NCI-H1105 (cell line): ENCODE measurements at places on chromosomes 2 and 18.
A peak's percentile ranks its signal among the peaks of the same experiment; 100 is the strongest.

GRCh38 chr2:239767021-239767905, 257.9 kb downstream of the NDUFA10 start:
- DNase-seq = no peak

GRCh38 chr2:138676619-138677021, 103.6 kb downstream of the NXPH2 start:
- DNase-seq = no peak

- DNase-seq = no peak
These were observed 18.6 kb downstream of the SMAD2 start for GRCh38 chr18:47911877-47912276.

GRCh38 chr18:52288403-52289004, 51.5 kb upstream of the DCC start:
- DNase-seq = peak; percentile 16

DNA sequence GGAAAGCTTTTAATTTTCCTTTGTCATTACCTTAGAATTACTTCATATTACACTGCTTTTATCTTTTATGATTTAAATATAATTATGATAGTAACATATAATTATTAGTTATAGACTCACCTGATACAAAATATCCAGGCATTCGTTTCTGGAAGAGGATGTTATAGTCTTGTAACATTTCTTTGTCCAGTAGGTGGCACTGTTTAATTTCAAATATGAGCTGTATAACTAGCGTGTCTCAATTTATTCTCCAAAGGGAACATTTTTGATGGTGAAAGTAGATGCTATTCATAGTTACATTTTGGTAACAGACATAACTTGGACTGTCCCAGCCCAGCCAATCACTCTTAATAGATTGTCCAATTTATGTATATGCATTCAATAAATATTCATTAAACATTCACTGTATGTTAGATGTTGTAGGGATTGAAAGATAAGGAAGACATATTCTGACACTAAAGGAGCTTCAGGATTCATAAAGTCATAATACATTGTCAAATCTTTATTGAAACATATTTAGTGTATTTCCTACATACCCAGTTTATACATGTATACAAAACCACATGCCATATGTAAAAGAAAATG, 19.2 kb downstream of the DAW1 start:
- peak; percentile 25 for DNase-seq

DNA sequence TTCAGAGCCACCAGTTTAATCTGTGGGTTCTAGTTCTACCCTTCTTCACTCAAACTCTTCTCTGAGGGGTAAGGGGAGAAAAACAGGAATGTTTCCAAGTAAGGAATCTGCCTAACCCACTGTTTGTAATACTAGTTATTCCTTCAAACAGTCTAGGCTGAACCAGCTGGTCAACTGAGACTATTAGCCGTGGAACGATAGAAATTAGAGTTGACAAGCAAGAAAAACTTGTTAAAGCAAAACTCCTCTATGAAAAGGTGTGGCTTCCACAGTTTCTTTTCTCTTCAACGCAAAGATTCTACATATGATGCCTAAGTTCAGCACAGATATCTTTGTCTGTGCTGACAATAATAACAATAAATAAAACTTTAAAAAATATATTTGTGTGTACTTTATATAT, 11.5 kb downstream of the PAIP2B start:
- no peak for DNase-seq

- no peak for DNase-seq
These were observed 16.0 kb downstream of the CTIF start for GRCh38 chr18:48554610-48555400.

DNA sequence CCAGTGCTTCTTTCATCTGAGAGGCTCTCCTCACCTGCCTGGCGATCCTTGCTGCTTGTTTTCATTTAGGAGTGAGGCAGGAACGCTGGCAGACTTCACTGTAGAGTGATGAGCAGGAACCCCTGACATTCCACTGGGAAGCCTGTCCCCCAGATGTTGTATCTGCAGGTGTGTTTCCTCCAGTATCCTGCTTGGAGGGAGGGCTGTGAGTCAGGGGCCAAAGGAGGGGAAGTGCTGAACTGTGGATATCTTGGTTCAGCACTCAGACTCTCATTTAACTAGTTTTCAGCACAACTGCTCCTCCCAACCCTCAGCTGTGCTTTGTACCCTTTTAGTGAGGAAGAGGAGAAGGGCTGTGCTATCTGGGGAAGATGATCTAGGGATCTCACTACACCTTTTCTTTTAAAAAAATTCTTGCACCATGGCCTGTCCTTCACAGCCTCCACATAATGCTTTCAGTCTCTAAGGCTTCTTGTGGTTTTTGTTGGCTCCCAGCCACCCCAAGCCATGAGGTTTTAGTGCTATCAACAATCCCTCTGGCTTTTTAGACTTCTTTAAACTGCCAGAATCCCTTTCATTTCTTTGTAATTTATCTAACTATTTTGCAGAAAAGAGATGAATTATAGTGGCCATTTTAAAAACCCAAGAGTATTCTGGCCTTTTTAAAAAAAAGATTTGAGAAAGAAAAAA, 11.2 kb downstream of the ANKAR start:
- no peak for DNase-seq

DNA sequence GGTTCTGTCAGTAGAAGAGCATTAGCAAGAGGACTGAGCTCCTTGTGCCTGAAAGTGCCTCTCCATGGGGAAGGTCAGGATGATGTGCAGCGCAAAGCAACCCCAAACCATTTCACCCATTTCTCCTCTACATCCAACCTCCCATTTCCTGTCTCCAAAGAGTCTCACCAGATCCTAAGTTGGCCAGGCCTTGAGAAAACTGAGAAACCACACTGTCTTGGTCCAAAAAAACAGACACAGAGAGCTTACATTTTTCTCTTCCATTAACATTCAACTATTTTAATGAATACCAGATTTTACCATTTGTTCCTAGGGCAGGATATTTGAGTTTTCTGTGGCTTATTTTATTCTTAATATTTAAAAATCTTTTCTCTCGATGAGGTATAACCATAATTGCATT, 195.0 kb downstream of the EPHA4 start:
- no peak for DNase-seq

DNA sequence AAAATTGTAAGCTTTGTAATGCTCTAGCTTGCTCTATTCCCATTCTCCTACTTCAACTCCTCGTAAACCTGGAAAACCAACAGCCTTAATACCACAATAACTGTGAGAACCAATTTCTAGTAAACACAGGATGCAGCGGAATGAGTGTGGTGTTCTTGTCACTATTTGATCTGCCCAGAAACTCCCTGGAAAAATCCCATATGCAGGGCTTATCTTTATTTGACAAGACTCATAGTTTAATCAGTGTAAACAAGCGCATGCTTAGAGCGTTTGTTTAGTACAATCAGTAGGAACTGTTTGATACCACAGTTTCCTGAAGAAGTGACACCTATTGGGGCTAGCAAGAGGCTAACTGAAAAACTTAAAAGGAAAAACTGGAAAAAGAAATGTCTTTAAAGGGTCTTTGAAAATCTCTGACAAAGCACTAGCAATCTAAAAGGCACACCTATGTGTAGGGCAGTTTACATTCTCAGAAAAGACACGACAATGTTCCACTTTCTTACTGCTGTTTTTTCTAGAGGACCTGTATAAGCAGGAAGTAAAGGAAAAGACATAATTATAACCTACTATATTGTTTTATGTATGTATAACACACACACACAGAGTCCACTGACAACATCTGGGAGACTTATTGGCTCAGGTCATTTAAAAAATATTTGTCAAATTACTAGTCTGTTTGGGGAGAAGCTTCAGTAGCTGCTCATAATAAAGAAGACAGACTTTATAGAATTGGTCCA, 241.4 kb upstream of the KLHL14 start:
- DNase-seq = no peak

DNA sequence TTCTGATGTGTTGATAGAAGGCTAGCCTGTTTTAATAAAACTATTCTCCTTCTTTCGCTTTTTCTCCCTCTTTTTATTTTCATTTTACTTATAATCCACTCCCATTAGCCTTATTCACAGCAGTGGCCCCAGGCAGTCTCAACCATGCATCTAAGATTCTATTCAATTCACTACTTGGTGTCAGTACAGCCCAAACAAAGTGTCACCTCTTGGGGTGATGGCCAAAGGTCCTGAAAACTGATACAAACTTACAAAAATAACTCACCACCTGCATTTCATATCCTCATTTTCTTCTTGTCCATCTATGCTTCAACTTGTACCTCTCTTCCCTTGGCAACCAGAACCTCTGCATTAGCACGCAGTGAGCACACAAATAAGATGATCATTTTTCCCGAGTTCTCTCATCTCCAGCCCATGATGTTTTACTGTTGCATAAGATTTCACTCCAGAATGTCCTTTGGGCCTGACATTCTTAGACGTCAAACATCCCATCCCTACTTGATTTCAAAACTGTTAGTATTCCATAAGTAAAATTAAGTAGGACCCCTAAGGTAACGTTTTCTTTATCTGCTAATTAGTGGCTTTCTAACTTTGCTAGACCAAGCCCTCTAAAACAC, 559.3 kb upstream of the TNP1 start:
- no peak for DNase-seq

DNA sequence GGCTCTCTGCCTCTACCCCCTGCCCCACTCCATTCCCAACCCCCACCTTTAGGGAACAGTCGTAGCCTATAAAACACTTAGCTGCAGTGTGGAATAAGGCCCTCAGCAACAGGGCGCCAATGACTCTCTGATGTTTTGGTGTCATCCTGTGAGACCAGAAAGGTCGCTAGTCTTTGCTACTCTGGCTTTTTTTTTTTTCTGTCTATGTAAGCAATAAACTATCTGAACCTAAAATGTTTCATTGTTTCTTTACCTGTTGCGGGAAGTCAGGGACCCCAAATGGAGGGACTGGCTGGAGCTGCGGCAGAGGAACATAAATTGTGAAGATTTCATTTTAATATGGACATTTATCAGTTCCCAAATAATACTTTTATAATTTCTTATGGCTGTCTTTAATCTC, 154.6 kb downstream of the COPS8 start:
- DNase-seq = no peak

GRCh38 chr2:126359494-126359893, 296.5 kb upstream of the GYPC start:
- DNase-seq = no peak

- no peak for DNase-seq
These were observed 495.8 kb upstream of the ACVR2A start for GRCh38 chr2:147348931-147349555.

DNA sequence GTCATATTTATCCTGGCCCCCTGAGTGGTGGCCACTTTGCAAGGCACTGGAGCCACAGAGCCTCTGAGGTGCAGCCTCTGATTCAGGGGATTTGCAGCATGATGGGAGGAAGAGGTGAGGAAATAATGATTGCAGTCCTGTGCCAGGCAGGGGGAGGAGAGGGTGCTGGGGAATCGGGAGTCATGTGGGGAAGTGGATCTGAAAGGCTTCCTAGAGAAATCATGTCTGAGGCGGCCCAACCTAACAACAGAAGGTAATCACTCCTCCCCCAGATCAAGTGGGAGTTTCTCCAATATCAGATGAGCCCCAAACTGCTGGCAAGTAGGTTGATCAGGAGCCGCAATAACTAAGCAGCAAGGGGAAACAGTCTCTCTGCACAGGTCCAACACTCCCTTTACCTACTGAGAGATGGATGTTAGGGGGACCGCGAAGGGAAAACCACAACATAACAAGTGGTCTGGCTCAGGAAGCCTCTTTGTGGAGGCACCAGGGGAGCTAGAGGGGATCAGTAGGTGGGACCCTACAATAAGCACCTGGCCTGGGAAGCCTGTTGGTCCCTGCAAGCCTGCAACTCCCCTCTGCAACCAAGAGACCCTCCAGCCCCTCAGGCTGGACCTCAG, 71.8 kb upstream of the NPAS2 start:
- DNase-seq = no peak

DNA sequence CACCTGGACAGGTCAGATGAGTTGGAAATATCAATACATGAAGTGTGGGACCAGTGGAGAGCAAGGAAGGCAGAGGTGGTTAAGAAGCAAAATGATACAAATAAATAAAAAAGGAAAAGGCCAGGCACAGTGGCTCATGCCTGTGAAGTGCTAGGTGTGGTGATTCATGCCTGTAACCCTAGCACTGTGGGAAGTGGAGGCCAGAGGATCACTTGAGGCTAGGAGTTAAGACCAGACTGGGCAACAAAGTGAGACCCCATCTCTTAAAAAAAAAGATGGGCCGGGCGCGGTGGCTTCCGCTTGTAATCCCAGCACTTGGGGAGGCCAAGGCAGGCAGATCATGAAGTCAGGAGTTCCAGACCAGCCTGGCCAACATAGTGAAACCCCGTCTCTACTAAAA, 2.9 kb downstream of the STON1 start:
- no peak for DNase-seq

DNA sequence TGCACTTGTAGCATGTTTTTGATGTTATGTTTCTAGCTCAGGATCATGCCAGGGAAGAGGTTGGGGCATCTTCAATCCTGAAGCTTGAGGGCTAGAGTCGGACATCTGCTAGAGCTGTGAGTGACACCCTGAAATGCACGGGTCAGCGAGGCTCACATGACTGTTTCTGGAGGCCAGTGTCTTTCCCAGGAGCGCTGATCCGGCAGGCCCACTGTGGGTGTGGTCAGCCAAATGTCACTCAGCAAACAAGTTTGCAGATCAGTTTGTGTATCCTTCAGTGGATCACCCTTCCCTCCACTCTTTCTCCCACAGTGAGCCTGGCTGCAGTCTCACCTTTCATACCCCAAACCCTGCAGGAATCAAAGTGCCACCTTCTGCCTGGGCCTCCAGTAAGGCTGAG, 23.0 kb upstream of the ARHGEF4 start:
- DNase-seq = no peak

DNA sequence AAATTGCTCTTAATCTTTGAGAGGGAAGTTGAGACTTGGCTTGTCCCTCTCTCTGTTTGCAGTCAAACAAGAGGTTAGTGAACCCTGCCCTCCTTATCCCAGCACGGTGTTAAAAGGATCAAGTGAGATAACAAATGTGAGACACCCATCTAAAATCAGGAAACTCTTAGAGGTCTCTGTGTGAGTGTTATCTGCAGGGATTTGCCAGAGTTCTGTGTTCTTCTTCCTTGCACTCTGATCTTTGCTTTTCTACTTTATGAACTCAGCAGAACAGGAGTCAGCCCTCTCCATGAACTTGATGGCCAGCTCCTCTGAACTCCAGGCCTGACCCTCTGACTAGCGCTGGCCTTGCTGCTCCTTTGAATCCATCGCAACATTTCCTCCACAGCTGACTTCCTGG, 123.8 kb downstream of the NCKAP5 start:
- no peak for DNase-seq

DNA sequence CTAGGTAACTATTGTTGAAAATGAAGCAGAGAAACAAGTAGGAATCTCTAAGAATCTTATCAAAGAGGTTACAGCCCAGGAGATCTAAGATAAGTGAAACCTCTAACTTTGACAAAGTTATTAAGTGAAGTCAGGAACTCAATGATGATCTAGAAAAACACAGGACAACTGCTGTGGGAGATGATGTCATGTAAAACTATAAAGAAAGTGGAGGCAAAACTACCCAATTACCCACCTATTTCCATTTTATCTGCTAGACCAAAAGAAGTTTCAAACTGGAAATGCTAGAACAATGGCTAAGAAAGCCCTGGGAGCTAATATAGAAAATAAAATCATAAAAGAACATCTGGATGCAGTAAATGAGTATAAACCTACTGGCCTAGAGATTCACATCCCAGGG, 50.3 kb downstream of the SATB2 start:
- no peak for DNase-seq
